ENCODE measurements at places on chromosomes 11 and 22.

DNA sequence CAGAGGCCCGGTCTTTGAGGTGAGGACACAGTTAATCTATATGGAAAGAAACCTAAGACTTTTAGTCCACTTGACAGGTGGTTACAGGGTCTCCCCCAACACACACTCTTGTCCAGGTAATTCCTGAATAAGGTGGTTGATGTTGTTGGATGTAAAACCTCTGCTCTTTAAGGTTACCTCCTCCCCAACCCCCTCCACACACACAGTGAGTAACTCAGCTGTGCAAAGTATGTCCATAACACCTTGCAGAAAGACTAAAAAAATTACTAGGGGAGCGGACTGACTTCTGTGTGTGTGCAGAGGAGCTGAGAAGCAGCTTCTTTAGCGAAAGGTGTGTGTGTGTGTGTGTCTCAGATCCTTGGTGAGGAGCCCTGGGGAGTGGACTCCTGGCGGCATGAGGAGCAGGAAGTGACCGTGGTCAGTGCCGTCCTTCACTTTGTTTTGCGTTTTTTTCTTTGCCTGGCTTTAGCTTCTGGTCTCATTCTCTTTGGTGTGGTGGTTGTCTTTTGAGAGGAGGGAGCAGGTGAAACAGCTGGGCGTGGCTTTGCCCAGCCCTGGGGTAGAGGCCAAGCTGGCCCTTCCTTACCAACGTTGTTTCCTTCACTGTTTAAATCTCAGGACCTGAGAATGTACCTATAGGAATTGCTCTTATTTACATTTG, 1.7 kb downstream of the ZBED4 start:
- DNase-seq = no peak

- DNase-seq = peak; percentile 61
Measured at GRCh38 chr22:38243007-38243765, 29.6 kb downstream of the TMEM184B start.

GRCh38 chr11:86069408-86070101, 671 bp upstream of the PICALM start:
- peak; percentile 72 for DNase-seq

GRCh38 chr11:67411785-67412152, 3.7 kb upstream of the CARNS1 start:
- DNase-seq = no peak

- no peak for DNase-seq
Measured at GRCh38 chr11:71093783-71094182, 158.6 kb downstream of the SHANK2 start.

DNA sequence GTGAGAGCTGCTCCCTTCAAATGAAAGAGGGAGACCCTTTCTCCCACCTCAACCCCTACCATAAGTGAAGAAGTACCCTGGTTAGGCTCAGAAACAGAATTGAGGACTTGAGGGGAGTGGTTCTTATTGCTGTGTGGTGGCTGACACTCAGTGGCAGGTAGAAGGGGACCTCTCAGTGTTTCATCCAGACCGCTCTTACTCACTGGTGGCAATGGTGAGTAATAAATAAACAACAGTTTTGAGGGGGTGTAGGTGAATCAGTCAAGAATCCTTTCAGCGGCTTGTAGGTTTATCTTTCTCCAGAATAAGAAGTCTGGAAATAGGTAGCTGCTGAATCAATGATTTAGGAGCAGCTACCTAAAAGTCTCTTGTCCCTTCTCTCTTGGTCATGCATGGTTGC, 403.4 kb upstream of the B3GAT1 start:
- no peak for DNase-seq

DNA sequence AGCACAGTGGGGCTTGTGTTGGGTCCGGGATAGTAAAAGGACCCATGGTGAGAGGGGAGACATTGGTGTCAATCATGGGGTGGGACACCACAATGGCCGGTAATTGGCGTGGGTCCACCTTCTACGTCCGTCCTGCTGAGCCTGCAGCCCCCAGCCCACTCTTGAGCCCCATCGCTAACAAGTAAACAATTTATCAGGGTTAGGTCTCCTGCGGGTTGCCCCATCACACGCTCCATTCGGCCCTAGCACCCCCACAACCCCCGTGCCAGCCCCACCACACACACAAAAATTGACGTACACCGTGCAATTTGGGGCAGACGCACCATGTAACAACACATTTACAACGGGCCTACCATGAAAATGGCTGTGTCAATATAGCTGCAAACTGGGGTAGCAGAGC, 86.5 kb upstream of the HTATIP2 start:
- DNase-seq = no peak

DNA sequence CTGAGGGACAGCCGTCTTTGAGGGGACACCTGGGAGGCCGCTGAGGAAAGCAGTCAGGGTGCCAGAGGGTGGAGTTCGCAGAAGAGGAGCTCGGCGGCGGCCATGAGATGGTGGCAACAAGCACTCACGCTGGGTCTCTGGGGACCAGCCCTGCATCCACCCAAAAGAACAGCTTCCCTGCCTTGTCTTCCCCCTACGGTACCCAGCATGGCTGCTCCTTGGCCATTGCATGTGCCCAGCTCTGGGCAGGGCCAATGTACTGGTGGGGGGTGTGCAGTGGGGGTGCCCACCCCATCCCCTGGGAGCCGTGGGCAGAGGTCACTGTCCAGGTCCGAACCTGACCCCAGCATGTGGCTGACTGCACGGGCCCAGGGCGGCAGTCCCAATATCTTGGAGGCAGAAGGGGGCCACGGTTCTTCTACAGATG, 42.3 kb downstream of the OSBPL5 start:
- no peak for DNase-seq

DNA sequence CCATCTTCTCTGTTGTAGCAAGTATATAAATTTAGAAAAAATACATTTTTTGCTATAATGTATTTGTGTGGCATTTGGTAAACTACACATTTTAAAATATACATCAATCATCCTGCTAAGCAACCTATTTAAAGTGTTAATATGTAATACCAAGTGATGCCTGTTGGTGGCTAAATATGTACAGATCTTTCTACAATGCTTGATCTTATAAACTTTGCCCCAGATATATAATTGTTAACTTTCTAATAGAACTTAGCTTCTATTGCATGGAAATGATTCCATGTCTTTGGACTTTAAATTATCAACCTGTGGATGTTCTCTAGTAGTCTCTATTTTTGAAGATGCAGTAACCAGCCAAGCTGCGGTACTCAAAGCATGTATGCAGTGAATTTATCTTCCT, 1260.4 kb upstream of the RAG2 start:
- no peak for DNase-seq

- DNase-seq = no peak
Measured at GRCh38 chr11:31819621-31820437, 8.7 kb upstream of the PAX6 start.

DNA sequence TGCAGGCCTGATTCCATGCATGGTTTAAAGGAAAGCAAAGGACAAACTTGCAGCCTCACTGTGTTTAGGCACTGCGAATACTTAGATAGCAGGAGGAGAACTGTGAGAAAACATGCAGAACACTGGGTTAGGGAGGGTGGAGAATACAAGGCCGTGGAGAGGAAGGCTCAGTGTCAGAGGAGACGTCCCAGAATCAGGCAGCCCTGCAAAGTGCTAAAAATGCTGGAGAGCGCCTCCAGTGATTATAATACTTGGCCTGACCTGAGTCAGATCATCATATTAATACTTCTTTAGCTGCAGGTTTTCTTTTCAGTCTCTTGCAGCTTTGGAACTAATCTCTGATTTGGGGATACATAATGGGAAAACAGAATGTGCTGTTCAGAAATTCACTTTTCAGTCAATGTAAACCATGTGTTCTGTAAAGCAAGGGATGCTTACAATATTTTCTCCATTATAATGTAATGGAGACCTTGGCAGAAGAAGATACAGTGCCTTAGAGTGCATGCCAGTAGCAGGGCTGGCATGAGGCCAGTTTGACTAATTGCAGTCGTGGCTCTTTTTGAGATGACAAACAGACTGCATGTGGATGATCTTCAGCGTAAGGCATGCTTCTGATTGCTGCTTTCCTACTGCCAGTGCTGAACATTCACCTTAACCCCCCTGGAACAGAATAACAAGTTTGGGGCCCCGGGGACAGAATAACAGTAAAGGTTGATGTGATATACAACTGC, 16.8 kb downstream of the EXT2 start:
- DNase-seq = peak; percentile 73

GRCh38 chr11:110130642-110131238, 37.5 kb downstream of the ZC3H12C start:
- DNase-seq = no peak

- DNase-seq = no peak
Measured at GRCh38 chr11:65912845-65913244, 6.0 kb downstream of the C11orf68 start.

GRCh38 chr11:1481861-1482441, 4.6 kb downstream of the MOB2 start:
- no peak for DNase-seq

DNA sequence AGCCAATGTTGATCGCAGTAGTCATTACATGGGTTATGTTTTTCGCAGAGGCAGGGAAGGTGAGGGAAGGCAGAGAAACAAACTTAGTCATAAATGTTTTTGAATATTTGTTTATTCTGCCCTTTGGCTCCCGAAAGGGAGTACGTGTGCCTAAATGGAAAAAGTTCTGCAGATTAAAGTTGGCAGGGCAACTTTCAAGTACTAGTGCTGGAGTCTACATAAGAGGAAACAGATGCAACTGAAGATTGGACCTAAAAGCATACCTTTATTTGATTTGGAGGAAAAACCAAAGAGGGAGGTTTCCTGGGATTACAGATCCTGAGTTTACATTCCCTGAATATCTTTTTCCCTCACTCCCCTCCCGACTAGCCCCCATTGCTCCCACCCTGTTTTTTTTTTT, 5.7 kb downstream of the HSD17B12 start:
- DNase-seq = no peak

GRCh38 chr11:60914633-60915247, 782 bp downstream of the TMEM109 start:
- peak; percentile 49 for DNase-seq

DNA sequence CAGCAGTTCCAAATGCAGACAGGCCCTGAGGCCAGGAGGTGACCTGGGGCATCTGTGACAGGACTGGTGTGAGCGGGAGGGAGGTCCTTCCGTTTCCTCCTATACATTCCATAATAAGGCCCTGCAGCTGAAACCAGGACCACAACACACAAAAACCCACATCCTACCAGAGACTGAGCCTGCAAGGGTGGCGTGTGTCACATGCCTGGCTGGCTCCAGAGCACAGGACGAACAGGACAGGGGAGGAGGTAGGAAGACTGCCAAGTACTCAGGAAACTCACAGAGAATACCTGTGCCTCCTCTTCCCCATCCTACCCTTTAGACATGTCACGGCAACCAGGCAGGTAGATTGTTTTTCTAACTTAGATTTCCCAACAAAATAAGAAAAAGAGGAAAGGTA, 103.9 kb downstream of the ARL14EP start:
- DNase-seq = no peak

DNA sequence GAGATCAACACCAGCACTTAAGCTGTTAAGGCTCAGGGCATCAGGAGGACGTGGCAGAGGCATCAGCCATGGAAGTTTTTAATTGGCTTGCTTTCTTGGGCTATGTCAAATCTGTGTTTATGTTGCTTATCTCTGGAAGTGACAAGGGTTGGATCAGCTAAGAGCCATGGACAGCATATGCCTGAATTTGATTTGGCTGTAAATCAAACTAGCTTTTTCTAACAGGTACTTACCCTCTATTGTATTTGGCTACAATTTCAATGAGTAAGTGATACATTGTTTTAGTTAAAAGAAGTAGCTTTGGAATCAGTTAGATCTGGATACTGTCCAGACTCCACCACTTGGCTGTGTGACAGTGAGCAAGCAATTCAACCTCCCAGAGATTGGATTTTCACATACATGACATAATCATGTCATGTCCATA, 936.6 kb downstream of the OPCML start:
- no peak for DNase-seq

GRCh38 chr11:69971741-69972140, 106.4 kb upstream of the ANO1 start:
- no peak for DNase-seq

DNA sequence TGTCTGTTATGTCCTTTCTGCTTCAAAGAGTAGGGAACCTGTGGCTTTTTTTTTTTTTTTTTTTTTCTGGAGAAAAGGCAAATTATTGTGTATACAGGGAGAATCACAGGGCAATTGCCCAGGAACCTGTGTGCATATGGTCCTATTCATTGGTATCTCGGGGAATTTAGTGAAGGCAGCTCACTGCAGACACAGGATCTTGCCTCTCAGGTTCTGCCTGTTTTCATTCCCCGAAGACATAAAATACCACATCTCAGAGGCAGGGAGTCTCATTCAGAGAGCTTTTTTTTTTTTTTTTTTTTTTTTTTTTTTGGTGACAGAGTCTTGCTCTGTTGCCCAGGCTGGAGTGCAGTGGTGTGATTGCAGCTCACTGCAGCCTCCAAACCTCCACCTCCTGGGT, 88.3 kb downstream of the OSBP2 start:
- DNase-seq = no peak

- no peak for DNase-seq
Measured at GRCh38 chr11:101363706-101364275, 220.0 kb downstream of the TRPC6 start.

DNA sequence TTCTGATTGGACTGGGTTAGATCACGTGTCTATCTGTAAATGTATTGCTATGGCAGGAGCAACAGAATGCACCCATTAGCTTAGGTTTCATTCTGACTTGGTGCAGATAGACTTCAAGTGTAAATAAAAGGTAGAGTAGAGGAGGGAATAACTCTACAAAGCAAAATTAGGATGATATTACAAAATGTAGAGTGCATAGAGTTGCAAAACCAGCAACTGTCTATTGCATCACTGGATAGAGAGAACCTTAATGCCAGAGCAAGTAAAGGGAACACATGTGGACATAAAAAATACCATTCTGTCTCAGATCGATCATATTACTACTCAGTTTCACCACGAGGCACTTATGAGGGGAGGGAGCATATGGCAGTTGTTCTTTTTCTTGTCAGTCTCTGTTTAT, 22.0 kb upstream of the CAT start:
- no peak for DNase-seq

DNA sequence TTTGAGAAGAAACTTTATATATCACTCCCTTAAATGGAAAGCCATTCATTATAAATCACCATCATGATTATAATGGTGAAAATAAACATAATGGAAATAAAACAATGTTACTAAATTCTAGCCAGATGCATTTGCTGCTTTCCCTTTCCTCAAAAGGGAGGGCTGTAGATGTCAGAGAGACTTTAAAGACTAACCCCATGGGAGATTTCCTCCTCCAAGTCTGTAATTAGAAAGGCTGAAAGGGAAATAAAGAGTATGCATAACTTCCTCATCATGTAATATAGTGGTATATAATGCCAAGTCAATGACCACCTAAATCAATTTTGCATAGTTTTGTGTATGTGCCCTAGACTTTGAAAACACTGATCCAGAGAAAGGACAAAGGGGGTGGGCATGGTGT, 6.4 kb downstream of the CD6 start:
- DNase-seq = no peak
